Suppressor macrophage treated with lipopolysaccharide for 1 hour (primary cell): ENCODE measurements at places on chromosomes 7 and 10.
A peak's percentile ranks its signal among the peaks of the same experiment; 100 is the strongest.

GRCh38 chr7:54249686-54250085, 292.5 kb upstream of the VSTM2A start:
- no peak for DNase-seq

GRCh38 chr10:27482984-27483956, 20.8 kb upstream of the RAB18 start:
- DNase-seq, result no peak

DNA sequence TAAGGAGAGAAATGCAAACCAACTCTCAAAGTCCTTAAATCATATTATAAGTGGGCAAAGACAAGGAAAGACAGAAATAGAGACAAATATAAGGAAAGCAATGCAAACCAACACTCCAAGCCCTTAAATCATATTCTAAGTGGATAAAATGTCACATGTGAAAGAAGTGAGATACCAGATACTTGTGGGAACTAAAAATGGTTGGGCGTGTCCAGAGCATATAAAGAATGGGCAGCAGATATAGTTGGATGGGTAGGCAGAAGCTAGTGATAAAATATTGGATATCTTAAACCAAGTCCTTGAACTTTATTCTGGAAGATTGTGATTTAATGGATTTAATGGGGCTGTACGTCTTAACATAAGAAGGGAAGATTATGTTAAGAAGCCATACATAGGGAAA, 1065.2 kb upstream of the C7orf33 start:
- DNase-seq, result no peak

GRCh38 chr7:36686499-36686898, 37.8 kb downstream of the AOAH start:
- DNase-seq, result peak; percentile 41

DNA sequence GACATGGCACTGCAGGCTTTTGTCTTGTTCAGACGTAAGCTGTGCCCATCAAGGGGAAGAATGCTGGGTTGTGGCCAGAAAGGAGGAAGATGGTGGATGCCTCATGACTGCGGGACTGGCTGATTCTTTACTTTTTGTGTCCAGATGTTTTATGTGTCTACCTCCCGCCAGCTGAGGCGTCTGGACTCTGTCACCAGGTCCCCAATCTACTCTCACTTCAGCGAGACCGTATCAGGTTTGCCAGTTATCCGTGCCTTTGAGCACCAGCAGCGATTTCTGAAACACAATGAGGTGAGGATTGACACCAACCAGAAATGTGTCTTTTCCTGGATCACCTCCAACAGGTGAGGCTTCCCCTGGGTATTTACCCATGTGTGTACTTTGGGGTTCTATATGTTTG, 53.5 kb downstream of the ABCC2 start:
- no peak for DNase-seq

- no peak for DNase-seq
Measured at GRCh38 chr7:67875558-67875957, 878.9 kb downstream of the TYW1 start.

GRCh38 chr7:72078301-72078700, 333.8 kb downstream of the CALN1 start:
- no peak for DNase-seq

- no peak for DNase-seq
Measured at GRCh38 chr7:96023387-96023786, 251.0 kb downstream of the DYNC1I1 start.

DNA sequence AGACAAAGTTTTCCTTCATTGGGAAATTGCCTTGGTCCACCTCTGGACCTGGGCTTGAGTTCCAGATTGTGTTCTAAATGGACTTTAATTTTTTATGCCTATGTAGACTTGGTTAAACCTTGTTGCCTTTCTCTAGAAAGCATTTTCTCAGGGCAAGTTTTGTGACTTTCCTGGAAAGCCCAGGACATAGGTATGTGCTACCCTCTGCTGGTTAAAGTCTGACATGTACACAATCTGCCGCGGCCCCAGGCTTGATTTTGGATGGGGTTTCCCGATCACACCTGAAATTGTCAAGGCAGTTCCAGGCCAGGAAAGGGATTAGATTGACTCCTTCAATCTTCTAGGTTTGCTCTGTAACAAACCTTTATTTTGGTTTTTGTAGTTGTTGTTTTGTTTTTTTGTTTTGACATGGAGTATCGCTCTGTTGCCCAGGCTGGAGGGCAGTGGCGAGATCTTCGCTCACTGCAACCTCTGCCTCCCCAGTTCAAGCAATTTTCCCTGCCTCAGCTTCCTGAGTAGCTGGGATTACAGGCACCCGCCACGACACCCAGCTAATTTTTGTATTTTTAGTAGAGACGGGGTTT, 14.1 kb upstream of the AKR1B10 start:
- peak; percentile 61 for DNase-seq

DNA sequence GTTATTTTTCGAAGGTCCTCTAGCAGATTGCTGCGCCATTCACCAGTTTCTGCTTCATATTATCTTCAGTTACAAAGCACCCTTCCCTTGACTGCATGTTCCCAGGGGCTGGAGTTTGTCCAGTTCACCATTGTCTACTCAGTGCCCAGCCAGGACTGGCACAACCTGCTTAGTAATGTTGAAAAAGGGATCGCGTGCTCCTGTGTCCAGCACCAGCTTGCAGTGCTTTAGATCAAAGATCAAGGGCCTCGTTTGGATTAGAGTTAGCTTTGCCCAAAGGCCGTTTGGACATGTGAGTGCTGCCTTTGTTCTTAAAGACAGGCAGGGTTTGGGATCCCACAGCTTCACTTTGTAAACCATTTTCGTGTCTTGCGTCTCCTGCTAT, 867 bp downstream of the ATP6V0E2 start:
- no peak for DNase-seq

DNA sequence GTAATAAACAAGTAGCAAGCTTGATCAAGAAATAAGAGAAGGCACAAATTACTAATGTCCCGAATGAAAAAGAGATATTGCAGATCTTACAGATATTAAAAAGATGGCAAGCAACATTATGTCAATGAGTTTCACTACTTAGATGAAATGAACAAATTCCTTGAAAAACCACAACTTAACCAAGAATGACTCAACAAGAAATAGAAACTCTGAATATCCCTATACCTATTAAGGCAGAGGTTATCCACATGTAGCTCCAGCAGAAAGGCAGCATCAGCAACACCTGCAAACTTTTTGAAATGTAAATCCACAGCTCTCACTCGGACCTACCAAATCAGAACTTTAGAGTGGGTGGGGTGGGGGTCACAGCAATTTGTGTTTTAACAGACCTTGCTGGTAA, 33.6 kb downstream of the PDE1C start:
- DNase-seq, result no peak

GRCh38 chr7:20227291-20227795, 10.2 kb upstream of the MACC1 start:
- DNase-seq, result no peak

DNA sequence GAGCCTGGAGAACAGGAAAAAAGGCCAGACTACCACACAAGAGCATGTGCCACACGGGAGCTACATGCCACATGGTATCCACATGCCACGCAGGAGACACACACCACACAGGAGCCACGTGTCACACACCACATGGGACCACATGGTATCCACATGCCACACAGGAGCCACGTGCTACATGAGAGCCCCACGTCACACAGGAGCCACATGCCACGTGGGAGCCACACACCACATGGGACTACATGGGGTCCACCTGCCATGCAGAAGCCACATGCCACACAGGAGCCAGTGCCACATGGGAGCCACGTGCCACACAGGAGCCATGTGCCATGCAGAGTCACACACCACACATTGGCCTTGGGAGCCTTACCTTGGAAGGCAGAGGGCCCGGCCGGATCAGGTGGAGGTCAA, 244.4 kb upstream of the PPP2R2D start:
- DNase-seq, result no peak
